ENCODE measurements at places on chromosomes 12 and 14.
A peak's percentile ranks its signal among the peaks of the same experiment; 100 is the strongest.

DNA sequence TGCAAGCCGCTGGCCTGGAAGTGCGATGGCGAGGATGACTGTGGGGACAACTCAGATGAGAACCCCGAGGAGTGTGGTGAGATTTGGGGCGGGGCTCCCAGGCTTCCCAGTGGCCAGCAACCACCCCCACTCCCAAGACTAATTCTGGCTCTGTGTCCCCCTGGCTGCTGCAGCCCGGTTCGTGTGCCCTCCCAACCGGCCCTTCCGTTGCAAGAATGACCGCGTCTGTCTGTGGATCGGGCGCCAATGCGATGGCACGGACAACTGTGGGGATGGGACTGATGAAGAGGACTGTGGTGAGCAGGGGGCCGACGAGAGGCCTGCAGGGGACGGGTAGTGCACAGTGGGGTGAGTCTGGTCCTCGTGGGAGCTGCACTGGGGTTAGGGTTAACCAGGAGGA, 12.1 kb upstream of the NXPH4 start:
- no peak for DNase-seq

- DNase-seq, result no peak
Observed at GRCh38 chr14:63956326-63956725, 103.5 kb downstream of the SYNE2 start.

DNA sequence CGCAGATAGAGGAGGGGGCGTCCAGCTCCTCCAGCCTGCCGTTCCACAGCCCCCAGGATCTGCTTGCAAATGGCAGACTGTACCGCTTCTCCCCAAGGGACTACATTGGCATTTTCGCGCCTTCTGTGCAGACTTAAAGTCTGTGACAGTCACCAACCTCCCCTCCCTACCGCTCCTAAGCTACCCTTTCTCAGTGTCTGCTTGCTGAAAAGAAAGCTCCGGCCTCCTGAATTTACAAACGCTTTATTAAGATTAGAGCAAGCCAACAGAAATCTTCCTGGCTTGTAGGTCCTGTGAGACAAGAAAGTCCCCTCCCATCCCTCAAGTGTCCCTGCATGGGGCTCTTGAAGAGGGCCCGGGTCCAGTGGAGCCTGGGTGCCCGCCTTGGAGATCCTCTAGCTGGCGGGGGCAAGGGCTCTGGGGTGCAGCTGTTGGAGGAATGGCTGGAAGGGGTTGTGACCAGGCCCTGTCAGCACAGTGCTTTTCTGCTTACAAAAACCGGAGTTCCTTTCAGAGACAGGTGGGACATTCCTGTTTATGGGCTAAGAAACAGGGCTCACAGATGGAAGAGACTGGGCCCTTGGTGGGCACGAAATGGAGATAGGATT, 2.8 kb upstream of the DLK1 start:
- no peak for DNase-seq

- no peak for DNase-seq
Observed at GRCh38 chr12:120048263-120048662, 59.2 kb downstream of the BICDL1 start.

DNA sequence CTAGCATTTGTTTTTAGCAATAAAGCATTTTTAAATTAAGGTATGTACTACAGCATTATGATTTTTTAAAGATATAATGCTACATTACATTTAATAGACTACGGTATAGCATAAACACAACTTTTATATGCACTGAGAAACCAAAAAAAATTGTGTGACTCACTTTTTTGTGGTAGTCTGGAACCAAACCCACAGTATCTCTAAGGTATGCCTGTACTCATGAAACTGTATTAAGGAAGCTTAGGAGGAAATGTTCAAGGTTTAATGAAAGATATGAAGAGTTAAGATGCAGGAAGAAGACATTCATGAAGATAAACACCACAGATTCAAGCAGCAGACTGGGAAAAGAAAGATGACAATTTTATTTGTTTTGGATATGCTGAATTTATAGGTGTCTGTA, 51.7 kb downstream of the PPP1R12A start:
- DNase-seq, result peak; percentile 55

GRCh38 chr12:6340032-6340638, 1.7 kb downstream of the TNFRSF1A start:
- peak; percentile 72 for DNase-seq

DNA sequence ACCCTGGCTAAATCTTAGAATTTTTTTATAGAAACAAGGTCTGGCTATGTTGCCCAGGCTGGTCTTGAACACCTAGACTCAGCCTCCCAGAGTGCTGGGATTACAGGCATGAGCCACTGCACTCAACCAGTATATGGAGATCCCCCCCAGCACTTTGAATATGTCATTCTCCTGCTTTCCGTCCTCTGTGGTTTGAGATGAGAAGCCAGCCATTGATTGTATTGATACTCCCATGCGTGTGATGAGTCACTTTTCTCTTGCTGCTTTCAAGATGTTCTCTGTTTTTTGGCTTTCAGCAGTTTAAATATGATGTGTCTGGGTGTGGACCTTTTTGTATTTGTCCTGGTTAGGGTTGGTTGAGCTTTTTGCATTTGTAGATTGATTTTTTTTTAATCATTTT, 75.2 kb upstream of the DNM1L start:
- peak; percentile 47 for DNase-seq
